RPMI7951 (cell line): ENCODE measurements at places on chromosomes 2 and 18.

DNA sequence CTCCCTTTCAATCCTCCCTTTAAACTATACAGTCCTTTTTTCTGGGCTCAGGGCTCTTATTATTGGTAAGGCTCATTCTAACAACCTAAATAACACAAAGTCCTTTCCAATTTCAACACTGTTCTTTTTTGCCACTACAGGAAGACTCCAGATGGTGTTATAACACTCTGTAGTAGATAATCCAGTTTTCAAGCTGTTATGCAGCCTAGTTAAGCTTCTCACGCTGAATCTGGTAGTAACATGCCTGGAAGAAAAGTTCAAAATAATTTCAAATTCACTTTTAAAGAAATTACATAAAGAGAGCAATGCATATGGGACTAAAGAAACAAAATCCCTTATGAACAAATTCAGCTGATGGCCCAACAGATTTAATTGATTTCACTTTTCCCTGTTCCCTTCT lies 3.2 kb upstream of the MPP4 start:
- DNase-seq, result no peak

DNA sequence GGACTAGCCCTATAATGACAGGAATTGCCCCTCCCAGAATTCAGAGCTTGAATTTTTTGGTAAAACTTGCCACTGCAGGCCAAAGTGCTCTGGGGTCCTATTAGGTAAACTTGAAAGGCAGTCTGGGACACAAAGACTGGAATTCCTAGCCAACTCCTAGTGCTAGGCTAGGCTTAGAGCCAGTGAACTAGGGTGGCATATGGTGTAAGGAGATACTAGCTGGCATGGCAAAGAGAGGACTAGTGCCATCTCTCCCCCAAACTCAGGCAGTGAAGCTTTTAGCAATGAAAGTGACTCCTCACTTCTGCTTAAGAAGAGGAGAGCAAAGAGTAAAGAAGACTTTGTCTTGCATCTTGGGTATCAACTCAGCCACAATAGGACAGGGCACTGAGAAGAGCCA lies 410.5 kb upstream of the CNTNAP5 start:
- DNase-seq, result no peak

DNA sequence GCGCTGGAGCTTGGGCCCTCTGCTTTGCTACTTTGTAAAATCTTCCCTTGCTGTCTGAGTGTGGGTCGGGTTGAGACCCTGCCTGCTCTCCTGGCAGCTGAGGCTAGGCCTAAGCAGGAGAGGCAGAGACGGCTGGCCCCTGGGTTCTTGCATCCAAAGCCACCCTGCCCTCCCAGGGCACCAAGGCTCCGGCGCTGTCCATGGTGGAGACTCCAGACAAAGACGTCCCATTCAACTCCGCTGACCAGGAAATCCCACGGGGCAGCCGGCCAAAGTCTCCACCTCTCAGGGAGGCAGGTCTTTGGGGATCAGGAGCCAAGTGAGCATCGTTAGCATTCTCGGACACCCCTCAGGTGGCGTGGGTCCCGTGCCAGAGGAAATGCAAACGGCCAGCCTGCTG lies 2.6 kb upstream of the PRLH start:
- DNase-seq, result peak; percentile 59

DNA sequence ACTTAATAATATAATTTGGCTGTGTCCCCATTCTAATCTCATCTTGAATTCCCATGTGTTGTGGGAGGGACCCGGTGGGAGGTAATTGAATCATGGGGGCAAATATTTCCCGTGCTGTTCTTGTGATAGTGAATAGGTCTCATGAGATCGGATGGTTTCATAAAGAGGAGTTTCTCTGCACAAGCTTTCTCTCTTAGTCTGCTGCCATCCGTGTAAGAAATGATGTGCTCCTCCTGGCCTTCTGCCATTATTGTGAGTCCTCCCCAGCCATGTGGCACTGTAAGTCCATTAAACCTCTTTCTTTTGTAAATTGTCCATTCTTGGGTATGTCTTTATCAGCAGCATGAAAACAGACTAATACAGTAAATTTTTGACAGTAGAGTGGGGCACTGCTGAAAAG lies 102.5 kb upstream of the LTBP1 start:
- DNase-seq, result no peak

- no peak for DNase-seq
Observed at GRCh38 chr2:28729698-28730097, 21.9 kb upstream of the PPP1CB start.

GRCh38 chr2:25301453-25302352 lies 40.0 kb downstream of the DNMT3A start:
- peak; percentile 88 for DNase-seq

GRCh38 chr2:186349508-186349907 lies 136.6 kb upstream of the ZC3H15 start:
- peak; percentile 26 for DNase-seq

DNA sequence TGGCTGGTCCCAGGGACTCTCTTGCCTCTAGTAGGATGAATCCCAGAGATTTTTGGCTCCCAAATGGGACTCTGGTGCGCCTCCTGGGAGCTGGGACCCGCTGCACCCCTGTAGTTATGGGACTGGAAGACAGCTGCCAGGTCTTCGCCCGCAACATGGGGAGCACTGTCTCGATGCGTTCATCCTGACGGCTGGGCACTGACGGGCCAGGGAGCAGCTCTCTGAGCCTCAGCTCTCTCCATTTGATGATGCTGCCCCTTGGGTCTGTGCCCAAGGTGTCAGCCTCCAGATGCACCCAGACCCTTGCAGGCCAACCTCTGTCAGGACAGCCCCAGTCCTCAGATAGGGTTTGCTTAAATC lies 9.3 kb upstream of the ARMC9 start:
- no peak for DNase-seq

- DNase-seq, result peak; percentile 49
Observed at GRCh38 chr2:18077231-18077630, 198.8 kb downstream of the KCNS3 start.

GRCh38 chr2:193774166-193774565 lies 1579.4 kb upstream of the TMEFF2 start:
- DNase-seq, result no peak

DNA sequence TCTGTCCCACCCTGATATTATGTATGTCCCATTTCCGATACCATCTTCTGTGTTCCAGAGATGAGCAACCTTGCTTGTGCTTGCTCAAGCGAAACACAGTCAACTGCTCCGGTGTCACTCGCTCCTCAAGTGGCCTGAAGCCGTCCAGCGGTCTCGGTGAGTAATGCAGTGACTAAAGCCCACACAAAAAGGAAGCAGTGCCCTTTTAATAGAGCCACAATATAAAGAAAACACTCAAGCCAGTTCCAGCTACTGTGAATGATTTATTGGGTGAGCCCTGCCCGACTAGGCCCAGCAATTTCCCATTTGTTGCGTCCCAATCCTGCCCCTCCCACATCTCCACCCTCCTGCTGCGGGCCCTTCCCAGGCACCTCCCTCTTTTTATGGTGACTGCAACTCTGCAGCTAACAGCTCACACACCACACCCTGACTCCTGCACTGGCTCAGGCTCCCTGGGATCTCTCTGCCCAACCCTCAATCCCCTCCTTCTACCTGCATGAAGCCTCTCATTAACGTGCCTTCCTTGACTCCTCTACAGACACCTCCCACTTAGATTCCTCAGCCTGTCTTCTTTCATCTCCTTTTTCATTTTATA lies 44.2 kb upstream of the DSC1 start:
- peak; percentile 11 for DNase-seq

GRCh38 chr18:74243127-74243526 lies 48.6 kb downstream of the CYB5A start:
- DNase-seq, result no peak

DNA sequence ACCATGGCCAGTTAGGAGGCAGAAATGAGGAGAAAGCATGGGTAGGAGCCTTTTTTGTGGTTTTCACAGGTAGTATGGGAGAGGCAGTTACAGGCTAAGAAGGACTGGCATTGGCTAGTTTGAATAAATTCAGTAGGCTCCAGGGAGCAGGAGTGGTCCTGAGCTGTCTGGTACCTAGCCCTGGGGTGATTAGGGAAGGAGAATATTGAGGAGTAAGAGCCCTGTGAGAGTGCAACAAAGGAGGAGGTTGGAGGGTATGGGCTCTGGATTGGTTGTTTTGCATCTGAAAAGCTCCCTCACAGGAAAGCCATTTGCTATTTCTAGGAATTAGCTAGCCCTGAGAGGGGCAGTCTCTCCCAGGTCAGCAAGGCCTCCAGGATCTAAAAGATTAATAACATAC lies 13.3 kb upstream of the TCF7L1 start:
- DNase-seq, result no peak

DNA sequence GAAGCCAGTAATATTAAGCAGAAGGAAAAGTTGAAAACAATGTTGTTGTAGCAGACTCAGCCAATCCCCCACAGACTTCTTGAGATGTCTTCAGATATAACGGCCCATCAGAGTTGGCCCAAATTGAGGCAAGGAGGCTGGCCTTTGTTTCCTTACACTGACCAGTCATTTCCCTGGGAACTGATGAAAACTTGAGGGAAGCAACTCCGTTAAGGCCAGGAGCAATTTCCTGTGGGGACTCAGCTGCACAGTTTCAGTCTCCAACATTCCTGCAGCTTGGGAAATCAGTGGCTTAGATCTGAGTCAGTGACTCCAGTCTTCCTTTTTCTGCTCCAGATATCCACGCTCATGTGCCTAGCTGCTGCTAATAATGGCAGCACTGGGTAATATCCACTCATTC lies 75.7 kb downstream of the FTCDNL1 start:
- peak; percentile 7 for DNase-seq

DNA sequence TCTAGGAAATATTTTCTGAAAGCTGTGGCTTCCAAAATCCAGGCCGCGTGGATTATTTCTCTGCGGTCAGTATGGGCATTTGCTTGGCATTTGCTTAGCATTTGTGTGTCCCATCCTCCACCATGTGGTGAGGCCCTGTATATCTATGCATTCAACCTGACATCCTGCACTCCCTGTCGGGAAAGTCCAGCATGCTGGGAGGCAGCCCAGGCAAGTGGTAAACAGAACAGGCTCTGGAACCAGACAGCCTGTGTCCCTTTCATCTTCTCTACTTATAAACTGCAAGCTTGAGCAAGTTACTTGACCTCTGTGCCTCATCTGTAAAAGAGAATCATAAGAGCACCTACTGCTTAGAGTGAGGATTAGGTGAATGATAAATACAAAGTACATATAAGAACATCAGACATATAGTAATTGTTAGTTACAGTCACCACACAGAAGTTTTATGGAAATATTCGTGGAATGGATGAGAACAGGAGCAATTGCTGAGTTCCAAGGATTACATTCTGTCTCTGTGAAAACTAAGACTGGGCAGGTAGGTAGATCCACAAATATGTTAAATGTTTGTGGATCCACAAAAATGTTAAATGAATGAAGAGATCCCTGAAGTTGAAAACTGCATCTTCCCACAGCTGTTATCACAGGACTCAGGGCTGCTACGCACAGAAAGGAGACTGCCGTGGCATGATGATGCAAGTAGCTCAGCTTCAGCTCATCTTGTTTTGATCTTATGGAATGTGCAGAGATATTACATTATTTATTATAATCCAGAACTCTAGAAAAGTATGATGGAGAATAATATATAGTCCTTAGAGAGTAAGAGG lies 317.0 kb upstream of the MMADHC start:
- no peak for DNase-seq

GRCh38 chr2:924701-925100 lies 25.9 kb upstream of the SNTG2 start:
- DNase-seq, result no peak

DNA sequence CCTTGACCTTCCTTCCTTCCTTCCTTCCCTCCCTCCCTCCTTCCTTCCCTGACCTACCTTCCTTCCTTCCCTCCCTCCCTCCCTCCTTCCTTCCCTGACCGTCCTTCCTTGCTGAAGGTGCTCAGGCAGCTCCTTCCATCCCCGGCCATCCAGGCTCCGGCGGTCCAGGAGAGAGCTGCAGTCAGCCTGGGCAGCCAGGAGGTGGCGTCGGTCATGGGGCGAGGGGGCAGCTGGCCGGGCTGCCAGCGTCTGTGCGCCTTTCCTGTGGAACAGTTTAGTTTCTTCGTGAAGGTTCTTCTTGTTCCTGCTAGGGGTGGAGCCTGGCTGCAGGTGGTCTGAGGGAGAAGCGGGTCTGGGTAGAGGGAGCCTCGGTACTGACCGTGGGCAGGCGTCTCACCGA lies 15.7 kb downstream of the GPR35 start:
- DNase-seq, result peak; percentile 27

DNA sequence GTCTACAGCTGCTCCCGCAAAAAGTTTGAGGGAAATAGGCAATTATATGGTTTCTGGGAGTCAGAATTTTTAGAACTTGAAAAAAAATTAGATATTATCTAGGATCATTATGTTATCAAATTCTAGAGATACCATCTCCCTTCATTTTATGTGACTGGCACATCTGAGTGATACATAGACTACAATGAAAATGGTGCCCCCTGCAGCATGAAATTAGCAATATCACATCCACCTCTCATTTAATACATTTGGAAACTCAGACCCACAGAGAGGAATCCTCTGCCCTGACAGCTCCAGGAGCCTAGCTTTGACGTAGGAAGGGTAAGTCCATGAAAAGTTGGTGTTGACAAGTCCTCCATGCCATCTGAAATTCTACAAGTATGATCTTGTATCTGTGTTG lies 381.6 kb downstream of the SUCLG1 start:
- peak; percentile 11 for DNase-seq

DNA sequence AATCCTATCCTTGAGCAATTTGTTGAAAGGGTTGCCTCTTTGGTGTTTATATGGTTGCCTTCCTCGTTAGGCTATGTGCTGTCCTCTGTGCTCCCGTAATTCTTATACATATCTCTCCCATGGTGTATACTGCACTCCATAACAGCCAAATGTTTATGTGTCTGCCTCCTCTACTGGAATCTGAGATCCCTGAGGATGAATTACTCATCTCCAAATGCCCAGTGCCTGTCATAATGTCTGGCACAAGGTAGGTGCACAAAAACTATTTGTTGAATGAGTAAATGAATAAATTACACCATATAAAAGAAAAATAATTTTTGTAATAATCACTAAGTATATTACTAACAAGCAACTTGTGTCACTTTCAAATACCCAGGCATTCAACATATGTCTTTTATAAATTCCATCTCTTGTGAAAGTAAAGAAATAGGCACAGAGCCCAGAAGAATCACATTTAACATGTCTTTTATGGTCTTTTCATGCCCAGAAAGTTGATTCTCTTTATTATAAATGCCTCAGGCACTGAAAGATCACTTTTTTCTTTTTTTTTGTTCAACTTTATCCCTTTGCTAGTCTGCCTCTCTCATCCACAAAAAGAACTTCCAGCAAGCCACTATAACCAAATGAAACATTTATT lies 164.9 kb downstream of the CCDC148 start:
- DNase-seq, result no peak

GRCh38 chr2:5695654-5696403 lies 3.6 kb downstream of the SOX11 start:
- no peak for DNase-seq
